Activated CD8-positive, alpha-beta memory T cell treated with anti-CD3 and anti-CD28 coated beads for 48 hours (primary cell): ENCODE measurements at places on chromosomes 1 and 21.

DNA sequence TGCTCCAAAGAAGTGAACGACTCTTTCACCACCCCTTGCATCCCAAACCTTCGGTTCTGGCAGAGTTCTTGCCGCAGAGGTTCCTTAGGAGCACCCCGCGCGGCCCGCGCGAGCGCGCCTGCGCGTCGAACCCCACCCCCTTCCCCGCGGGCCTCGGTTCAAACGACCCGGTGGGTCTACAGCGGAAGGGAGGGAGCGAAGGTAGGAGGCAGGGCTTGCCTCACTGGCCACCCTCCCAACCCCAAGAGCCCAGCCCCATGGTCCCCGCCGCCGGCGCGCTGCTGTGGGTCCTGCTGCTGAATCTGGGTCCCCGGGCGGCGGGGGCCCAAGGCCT, at the start of gene C1orf56:
Gene C1orf56, plus strand, starts transcription at position 161 of the 334 bp plus-strand sequence. Its CDS starts 97 bp downstream, at position 258.
- DNase-seq, result no peak

DNA sequence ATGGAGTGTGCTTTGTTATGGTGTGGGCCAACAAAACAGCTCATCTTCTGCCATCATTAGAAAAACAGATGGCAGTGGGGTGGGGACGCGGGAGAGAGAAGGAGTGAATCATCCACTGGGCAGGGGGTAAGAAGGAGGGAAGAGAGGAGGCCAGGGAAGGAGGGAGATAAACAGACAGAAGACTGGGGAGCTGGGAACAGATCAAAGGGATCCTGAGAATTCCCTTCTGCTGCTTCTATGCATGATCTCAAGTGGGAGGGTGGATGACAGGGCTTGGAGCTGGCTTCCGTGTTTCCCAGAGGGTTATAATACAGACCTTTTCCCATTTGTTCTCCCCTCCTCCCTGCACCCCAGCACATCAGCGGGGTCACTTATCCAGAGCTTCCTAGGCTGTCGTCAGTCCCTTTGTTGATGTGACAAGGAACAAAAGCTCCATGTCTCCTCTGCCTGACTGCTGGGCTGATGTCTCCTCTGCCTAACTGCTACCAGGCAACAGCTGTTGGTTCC, 338.6 kb downstream of the PAPPA2 start:
- no peak for DNase-seq

DNA sequence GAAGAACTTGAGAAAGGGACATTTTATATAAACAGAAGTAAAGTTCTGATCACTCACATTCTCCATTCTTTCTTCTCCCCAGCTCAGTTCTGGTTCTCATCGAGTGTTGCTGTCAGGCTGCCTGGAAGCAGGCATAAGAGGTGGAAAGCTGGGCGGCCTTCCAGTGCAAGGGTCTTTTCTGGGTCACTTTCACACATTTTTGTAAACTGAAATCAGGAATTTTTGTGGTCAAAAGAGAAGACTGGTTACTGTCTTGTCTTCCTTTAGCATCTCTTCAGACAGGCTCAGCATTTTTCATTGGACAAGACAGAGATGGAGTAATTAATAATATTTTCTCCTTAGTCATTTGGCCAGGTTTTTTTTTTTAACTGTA, 93.7 kb downstream of the CTH start:
- DNase-seq, result no peak

- no peak for DNase-seq
Observed at GRCh38 chr1:56709995-56710394, 64.9 kb downstream of the PRKAA2 start.

GRCh38 chr1:181318022-181318857, 165.1 kb upstream of the CACNA1E start:
- no peak for DNase-seq

DNA sequence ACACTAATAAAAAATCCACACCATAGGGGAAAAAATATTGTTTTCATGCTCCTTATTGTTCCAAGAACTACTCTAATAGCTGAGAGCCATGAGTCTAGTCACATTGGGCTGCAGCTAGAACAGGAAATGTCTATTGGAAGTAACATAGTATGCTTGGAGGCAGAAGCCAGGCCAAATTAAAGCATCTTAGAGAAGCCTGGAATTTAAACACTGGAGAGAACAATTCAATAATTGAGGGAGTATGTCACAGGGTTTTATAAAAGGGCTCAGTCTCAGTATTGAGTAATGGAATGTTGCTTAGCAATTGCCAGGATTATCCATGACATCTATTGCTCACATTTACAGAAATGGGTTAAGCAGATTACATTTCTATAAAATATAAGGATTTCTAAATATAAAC, 471.3 kb downstream of the LMO4 start:
- no peak for DNase-seq

DNA sequence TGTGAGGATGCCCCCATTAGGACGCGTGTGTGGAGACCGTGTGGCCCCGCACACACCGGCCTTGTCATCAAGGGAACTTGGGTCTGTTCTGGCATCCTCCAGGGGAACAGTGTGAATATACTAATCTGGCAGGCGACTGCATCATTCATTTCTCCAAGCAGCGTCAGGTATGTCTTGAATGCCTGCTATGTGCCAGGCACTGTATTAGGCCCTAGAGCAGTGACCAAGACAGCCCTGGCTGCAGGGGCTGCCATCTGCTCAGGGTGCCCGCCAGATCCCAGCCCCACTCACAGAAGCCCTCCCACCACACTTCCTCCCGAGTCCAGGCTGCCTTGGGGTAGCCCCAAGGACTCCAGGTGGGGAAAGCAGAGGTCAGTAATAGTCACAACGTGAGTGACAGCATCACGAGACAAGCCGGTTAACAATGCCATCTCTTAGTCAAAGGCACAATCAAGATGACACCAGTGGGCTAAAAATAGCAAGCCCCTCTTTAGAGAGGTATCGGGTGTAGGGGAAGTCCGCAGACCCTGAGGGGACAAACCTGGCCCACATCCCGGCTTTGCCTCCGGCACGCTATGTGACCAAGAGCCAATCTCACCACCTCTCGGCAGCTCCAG, 7.5 kb upstream of the LAPTM5 start:
- no peak for DNase-seq

- no peak for DNase-seq
Observed at GRCh38 chr1:25502957-25503356, 40.4 kb upstream of the LDLRAP1 start.

DNA sequence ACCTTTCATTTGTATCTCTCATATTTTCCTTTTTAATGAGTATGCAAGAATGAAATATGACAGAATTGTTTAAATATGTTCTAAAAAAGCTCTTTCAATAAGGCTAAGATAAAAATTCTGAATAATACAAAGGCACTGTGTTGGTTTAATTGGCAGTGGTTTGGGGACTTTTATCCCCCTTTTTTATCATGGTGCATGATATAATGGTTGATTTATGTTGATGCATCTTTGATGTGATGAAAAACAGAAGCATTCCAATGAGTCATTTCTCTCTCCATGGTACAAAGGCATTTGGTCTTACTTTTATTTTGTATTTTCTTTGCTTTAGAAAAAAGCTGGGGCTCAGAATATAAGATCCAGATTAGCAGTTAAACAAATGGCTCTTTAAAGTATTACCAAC, 127.2 kb upstream of the GREM2 start:
- DNase-seq, result no peak

GRCh38 chr1:182246783-182247182, 144.8 kb downstream of the GLUL start:
- DNase-seq, result no peak

DNA sequence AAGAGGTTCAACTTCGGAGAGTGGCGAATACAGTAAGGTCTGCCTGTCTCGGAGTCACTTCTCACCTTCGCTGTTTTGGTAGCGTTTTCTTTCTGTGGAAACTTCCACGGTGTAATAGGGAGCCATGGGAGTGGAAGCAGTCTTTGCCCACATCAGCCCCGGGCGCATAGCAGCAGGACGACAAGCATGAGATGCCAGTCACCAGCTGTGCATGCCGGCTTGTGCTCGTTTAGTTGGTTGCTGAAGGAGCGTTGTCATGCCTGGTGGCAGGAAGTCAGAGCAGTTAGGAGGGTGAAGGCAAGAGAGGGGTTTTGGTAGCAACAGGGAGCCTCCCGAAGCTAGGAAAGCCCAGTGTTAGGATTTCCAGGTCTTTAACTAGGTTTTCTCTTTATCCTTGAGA, 58.8 kb downstream of the MRPS6 start:
- DNase-seq, result no peak

DNA sequence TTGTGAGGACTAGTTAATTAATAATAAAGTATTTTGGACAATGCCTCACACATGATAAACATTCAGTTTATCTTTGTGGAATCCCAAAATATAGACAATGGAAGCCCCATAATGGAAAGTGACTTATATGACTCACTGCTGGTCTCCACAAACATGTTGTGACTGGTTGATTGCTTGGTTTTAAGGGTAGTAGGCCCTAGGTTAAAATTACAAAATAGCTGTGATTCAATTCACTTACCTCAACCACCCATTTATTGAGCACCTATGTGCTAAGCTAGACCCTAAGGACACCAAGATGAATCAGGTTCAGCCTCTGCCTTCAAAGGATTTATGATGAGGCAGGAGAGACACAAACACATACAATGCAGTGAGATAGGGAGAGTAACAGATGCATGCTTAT, 42.4 kb downstream of the KANK4 start:
- DNase-seq, result no peak

GRCh38 chr1:234141006-234141405, 232.2 kb upstream of the COA6 start:
- no peak for DNase-seq

GRCh38 chr21:40685141-40685540, 161.8 kb downstream of the DSCAM start:
- no peak for DNase-seq

GRCh38 chr1:172486805-172487454, 43.1 kb upstream of the PIGC start:
- DNase-seq, result no peak

GRCh38 chr1:65279070-65279779, 30.1 kb upstream of the DNAJC6 start:
- no peak for DNase-seq

DNA sequence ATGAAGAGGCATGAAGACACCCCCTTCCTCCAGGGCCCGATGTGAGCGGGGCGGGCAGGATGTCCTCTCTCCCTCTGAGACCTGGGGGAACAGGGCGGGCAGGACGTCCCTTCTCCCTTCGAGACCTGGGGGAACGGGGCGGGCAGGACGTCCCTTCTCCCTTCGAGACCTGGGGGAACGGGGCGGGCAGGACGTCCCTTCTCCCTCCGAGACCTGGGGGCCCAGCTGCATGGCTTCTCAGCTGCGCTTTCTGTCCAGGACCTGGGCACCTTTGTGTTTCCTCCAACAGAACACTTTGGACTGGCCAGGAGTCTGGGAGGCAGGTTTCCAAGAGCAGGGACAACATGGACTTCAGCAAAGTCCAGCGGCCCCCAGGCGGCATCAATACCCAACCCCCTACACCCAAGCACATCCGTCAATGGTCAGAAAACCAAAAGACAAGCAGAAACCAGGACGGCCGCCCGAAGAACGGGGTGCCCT, 30.8 kb upstream of the ADARB1 start:
- no peak for DNase-seq

GRCh38 chr1:214934045-214934444, 148.5 kb upstream of the KCNK2 start:
- no peak for DNase-seq

GRCh38 chr21:42673633-42674328, 20.4 kb downstream of the PDE9A start:
- no peak for DNase-seq

DNA sequence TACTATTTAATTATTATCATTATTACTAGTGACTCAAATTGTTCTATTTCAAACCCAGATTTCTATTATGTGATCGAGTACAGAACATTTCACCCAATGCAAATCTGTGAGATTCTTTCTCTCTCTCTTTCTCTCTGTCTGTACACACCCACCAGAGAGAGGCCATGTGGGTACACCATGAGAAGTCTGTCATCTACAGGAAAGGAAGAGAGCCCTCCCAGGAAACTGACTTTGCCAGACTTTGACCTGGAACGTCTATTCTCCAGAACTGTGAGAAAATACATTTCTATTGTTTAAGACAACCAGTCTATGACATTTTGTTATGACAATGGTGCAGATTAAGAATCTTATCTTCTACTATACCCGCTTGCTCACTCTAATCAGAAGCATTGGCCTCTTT, 1091.6 kb downstream of the TTLL7 start:
- no peak for DNase-seq

DNA sequence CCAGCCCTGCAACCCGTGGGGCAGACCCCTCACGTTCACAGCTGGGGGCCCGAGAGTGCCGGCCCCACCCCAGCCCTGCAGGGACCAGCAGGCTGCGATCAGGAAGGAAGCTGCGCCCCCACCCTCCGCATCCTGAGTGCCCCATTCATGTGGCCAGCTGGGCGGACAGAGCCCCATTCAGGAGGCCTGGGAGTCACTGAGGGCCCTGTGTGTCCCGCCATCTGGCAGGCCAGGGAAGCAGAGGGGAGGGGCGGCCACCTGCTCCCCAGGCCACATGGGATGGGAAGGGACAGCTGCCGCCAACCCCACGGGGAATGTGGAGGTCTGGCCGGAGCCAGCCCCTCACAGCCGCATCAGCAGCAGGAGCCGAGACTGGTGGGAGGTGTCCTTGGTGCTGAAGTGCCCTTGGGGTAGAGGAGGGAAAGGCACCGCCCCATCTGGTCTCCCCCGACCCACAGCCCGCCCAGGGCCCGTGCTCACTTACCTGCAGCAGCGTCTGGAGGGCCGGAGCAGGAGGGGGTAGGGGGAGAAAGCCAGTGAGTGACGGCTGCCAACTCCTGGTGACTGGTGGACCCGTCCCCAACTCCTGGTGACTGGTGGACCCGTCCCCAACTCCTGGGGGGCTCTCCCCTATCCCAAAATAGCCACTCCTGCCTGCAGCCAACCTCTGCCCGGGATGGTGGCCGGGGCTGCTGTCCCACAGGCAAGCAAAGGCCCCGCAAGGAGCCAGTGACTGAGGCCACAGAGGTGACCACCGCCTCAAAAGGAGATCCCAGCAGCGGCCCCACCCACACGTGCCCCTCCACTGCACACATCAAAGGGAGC, 8.7 kb downstream of the ACAP3 start:
- no peak for DNase-seq

DNA sequence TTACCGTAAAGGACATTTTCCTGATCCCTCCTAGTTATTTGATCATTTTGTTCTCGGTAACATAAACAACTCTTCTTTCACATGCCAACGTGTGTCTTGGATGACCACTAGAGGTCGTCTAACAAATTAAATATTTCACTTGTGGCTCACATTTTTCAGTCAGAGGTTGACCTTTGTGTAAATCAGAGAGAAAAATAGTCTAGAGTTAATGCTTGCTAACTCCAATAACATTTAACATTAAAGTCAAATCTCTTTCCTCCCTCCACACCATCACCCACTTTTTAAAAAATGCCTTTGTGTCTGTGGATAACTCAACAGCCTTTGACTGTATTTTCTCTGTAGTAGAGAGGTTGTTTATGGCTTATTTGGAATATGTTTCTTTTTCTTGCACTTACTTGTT, 220.5 kb upstream of the B3GALT2 start:
- DNase-seq, result no peak

GRCh38 chr1:72485801-72486200, 203.5 kb upstream of the NEGR1 start:
- no peak for DNase-seq

- DNase-seq, result no peak
Observed at GRCh38 chr21:19713313-19713712, 1284.9 kb upstream of the NCAM2 start.
